Fibroblast of lung (primary cell): ENCODE measurements at places on chromosomes 7 and 10. TPM values are rescaled to one million over a fixed set of nuclear protein-coding genes. Genes with fewer than 3 reads are reported as not detected.

The EIF5AL1 gene
- total RNA-seq: 0.26 and 0.33 TPM in 2 replicates

The FEZF1 gene
- not detected in 2 replicates for total RNA-seq

The PAX4 gene
- not detected in 2 replicates for total RNA-seq

The DDC gene
- not detected in 2 replicates for total RNA-seq

The TECTB gene
- not detected in 2 replicates for total RNA-seq

The ADAM12 gene
- total RNA-seq: 21.0 and 33.9 TPM in 2 replicates

The RAB19 gene
- total RNA-seq: not detected in 2 replicates

The ITIH2 gene
- not detected in 2 replicates for total RNA-seq

The OGDH gene
- 40.8 and 69.2 TPM in 2 replicates for total RNA-seq

The GRK5 gene
- total RNA-seq: 19.0 and 24.1 TPM in 2 replicates

The GRB10 gene
- total RNA-seq: 40.8 and 64.1 TPM in 2 replicates

The FXYD4 gene
- total RNA-seq: not detected in 2 replicates

The SPDYE11 gene
- not detected in 2 replicates for total RNA-seq

The FLNC gene
- 106 and 191 TPM in 2 replicates for total RNA-seq

The KRIT1 gene
- total RNA-seq: 45.7 and 53.0 TPM in 2 replicates

The TRIP6 gene
- total RNA-seq: 61.9 and 96.1 TPM in 2 replicates

The CAMK2B gene
- total RNA-seq: 0.17 and 0.26 TPM in 2 replicates

The STRIP2 gene
- total RNA-seq: 4.9 and 10.9 TPM in 2 replicates

The CDHR1 gene
- not detected in 2 replicates for total RNA-seq

The NKX1-2 gene
- total RNA-seq: not detected in 2 replicates

The LRIT1 gene
- total RNA-seq: not detected in 2 replicates

The CTAGE4 gene
- total RNA-seq: 0.17 and 1.0 TPM in 2 replicates

The PODXL gene
- 0.17 and 0.26 TPM in 2 replicates for total RNA-seq

The OR2A12 gene
- total RNA-seq: not detected in 2 replicates

The FRAT1 gene
- 2.8 TPM in 2 replicates for total RNA-seq

The AHCYL2 gene
- 7.4 and 11.9 TPM in 2 replicates for total RNA-seq

The AFAP1L2 gene
- 0.17 and 0.77 TPM in 2 replicates for total RNA-seq

The FOXP2 gene
- 4.9 and 8.4 TPM in 2 replicates for total RNA-seq

The CREB5 gene
- total RNA-seq: 3.1 and 28.4 TPM in 2 replicates

The WBP1L gene
- 28.8 and 40.0 TPM in 2 replicates for total RNA-seq

The TIMM23B gene
- 13.1 and 14.7 TPM in 2 replicates for total RNA-seq

The VIPR2 gene
- total RNA-seq: under 0.01 TPM in 1 of 2 replicates, not detected in the other

The C10orf88 gene
- 13.1 and 25.1 TPM in 2 replicates for total RNA-seq

The RNF32 gene
- 2.6 and 2.8 TPM in 2 replicates for total RNA-seq

The OR2A5 gene
- not detected in 2 replicates for total RNA-seq

The EXOSC1 gene
- 32.7 and 33.1 TPM in 2 replicates for total RNA-seq

The SPRN gene
- under 0.01 and 0.33 TPM in 2 replicates for total RNA-seq
